Stimulated activated CD4-positive, alpha-beta T cell treated with anti-CD3 and anti-CD28 coated beads, Interleukin-4, amount 100 ng/mL, for 24 hours (primary cell): ENCODE measurements at places on chromosomes 1 and 21.
A peak's percentile ranks its signal among the peaks of the same experiment; 100 is the strongest.

GRCh38 chr1:94949681-94950661 is 23.1 kb upstream of the CNN3 start:
- no peak for DNase-seq

DNA sequence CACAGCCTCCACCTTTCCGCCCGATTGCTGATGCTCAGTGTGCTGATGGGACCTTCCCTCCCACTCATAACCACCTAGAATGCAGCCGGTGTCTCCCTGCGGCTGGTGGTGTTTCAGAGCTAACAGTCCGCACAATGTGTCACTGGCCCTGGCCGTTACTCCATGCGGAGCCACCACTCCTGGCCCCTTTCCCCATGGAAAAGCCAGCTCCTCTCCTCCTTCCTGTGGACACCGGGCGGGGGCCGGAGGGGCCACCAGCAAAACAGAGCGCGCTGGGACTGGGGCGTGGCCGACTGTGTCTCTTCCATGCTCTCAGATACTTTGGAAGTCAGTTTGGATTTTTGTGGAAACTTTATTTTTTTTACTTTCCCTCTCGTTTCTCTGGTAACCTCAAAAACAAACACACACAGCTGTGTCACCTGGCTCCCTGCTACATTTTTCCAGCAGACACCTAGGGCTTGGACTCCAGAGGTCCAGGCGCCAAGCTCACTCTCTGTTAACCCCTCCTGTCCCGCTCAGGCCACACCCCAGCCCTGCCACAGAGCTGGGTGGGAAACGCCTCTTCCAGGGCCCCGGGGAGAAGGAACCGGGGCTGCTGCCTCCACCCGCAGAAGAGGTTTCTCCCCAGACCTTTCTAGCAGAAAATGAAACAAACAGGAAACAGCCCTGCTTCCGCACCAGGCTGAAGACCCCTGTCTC is 32.5 kb upstream of the COL6A2 start:
- DNase-seq = no peak

- no peak for DNase-seq
Measured at GRCh38 chr1:90823686-90824085, 106.6 kb upstream of the BARHL2 start.

DNA sequence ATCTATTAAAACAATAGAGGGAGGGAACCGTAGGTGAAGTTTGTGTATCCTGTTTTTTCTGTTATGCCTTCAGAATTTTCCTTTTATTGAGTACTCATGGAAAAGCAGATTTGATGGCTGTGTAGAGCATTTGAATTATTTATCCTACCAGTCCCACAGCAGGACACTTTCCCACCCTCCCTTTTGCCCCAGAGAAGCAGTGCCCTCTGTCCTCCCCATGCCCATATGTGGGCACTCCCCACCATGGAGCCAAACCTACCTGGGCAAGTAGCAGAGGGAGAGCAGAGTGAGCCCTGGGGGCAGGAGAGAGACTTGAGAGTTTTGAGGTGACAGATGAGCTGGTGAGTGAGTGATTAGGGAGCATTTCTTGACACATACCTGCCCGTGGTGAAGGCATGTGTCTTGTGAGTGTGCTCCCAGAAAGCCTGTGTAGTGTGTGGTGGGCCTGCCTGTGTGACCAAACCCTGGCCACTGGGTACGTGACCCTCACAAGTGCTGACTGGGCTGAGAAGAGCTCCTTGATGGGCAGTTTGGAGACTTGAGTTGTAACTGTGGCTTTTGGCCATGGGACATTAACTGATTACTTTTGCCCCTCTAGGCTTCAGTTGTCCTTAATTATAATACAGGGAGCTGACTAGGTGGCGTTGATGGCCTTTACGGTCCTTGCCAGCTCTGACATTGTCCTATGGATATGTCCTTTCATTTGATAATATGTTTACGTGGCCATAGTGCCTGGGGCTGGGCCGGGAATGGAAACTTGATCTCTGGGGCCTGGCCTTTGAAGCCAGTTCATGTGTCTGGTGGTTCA is 3.6 kb downstream of the PSEN2 start:
- DNase-seq = no peak

DNA sequence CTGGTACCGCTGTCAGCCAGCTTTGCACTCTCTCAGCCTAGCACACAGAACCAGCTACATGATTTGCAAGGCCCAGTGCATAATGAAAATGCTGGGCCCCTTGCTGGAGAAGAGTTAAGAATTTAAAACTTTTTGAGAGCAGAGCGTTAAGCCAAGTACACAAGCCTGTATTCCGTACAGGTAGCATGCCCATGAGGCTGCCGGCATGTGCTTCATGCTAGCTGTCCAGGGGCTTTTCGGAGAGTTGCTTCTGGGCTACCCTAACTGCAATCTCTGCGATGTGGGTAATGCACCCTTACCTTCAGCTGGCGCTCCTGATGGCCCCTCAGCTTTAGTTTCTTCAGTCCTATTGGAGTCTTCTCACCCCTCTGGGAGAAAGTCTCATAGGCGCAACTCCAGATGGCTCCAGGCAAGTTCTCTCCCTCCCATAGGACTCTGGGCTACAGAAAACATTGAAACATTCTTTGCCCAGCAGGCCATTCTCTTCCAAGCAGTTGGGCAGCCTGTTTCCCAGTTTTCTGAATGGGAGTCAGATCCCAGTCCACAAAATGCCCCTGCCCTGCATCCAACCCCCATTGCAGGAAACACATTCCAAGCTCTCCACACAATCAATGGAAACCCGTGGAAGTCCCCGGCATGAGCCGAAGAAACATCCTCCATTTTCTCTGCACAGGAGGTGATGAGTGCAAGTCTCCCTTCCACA is 5.7 kb upstream of the AKT3 start:
- no peak for DNase-seq

GRCh38 chr1:157203166-157203565 is 65.0 kb upstream of the ETV3 start:
- DNase-seq = no peak

DNA sequence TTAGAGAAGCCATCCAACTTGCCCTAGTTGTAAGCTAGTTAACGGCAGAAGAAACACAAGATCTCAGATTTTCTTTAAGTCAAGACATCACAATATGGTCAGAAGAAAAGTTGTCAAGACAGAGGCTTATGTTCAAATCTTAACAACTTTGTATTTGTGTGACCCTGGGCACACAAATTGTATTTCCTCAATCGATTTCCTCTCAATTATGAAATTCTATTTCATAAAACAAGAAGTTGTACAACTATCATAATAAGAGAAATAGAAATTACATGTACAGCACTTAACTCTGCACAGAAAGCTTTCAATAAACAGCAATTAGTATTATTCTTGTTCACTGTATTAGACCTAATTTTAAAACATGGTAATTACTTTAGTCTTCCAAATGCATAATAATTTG is 62.9 kb upstream of the SDC3 start:
- no peak for DNase-seq

GRCh38 chr1:64061430-64062104 is 141.9 kb upstream of the UBE2U start:
- no peak for DNase-seq

DNA sequence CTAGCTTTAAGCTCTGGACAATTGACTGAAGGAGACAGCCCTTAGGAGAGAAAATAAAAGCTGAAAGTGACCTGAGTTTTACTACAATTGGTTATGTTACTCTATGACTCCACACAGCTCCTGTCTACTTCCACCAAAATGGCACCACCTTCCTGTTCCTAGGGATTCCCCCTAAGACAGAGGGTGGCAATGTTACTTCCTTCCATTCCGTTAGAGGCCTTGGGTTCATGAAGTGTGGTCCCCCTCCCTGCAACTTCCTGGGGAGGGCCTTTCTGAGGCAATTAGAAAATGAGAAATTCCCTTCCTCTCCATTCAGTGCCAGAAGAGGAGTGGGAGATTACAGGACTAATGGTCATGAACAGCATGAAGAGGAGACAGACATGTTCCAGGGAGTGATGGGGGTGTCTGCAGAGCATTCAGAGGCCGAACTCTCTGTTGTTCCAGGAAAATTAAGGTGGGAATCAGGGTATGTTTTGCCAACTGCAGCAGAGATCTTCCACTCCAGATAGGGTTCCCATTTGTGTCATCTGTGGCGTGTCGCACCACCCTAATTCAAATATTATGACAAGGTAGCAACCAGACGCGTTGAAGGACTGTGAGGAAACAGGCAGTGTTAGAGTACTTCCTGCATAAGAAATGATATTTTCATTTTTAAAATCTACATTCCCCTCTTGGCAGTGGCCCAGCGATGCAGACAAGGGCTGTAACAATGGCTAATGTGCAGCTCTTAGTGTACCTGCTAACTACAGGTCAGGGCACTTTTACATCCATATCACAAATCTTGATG is 53.1 kb upstream of the TRIM67 start:
- no peak for DNase-seq

GRCh38 chr1:190104961-190105360 is 372.7 kb downstream of the BRINP3 start:
- DNase-seq = no peak

DNA sequence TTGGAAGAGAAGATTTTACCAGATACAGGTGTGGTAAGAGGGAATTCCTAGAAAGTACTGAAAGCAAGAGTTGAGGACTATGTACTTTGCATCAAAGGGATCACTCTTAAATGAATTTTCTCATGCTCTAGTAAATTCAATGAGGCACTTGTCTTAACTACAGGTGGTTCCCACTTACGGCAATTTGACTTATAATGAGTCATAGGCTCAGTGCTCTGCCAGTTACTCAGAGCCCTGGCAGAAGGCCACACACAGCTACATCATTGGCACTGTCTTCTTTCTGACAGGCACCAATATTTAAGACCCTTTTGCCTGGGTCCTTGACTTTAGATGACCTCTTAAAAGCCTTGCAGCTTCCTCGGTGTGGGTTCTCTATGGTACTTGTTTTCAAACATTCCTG is 15.9 kb upstream of the ADAMTS5 start:
- no peak for DNase-seq

GRCh38 chr1:183093786-183094298 is 70.6 kb downstream of the LAMC1 start:
- no peak for DNase-seq

GRCh38 chr1:200228081-200228480 is 181.8 kb downstream of the ZNF281 start:
- DNase-seq = no peak

GRCh38 chr21:36988536-36988935 is 18.0 kb upstream of the RIPPLY3 start:
- DNase-seq = no peak

DNA sequence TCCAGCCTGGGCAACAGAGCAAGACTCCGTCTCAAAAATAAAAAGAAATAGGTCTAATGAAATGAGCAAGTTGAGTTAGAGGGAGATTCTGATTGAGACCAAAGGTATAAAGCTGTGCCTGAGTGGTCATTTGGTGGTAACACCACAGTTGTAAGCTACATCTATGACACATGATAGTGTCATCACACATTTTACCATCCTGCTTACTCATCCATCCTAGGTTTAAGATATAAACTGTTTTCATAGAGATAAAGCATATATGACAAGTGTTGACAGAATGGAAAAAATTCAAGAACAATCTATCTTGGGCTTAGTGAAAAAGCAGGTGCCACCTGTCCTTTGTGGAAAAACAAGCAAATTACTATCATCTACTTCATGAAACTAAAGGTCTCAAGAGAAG is 7.1 kb upstream of the CFAP141 start:
- peak; percentile 8 for DNase-seq

- no peak for DNase-seq
Measured at GRCh38 chr1:213987927-213988506, at the start of gene PROX1. PROX1 (plus strand) TSS chr1:213987973; CDS start chr1:213996536, 8,563 bp downstream.

- DNase-seq = no peak
Measured at GRCh38 chr1:81221564-81221963, 579.2 kb upstream of the ADGRL2 start.

DNA sequence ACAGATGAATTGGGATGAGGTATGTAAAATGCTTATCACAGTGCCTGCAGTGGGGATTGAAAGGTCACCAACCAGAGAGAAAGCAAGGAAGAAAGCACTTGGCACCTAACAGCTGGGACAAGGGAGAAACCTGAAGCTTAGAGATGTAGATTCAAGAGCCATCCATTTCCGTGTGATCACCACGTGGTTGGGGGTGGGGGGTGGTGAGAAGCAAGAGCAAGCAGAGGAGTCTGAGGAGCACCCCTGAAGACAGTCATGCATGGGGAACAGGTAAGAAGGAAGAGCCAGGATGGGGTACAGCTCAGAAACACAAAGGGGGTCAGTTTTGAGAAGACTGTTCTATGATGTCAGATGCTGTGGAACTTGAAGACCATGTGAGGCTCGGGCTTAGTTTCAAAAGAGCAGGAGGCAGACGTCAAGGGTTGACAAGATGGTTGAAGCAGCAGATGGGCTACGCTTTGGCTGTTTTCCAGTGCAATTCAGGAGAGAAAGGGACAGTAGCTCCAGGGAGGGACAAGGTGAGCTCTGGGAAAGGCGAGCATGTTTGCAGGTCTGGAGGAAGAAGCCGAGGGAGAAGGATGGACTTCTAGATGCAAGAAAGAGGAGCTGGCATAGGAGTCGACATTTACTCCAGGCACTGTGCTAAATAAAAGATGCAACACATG is 17.4 kb downstream of the KANK4 start:
- no peak for DNase-seq

DNA sequence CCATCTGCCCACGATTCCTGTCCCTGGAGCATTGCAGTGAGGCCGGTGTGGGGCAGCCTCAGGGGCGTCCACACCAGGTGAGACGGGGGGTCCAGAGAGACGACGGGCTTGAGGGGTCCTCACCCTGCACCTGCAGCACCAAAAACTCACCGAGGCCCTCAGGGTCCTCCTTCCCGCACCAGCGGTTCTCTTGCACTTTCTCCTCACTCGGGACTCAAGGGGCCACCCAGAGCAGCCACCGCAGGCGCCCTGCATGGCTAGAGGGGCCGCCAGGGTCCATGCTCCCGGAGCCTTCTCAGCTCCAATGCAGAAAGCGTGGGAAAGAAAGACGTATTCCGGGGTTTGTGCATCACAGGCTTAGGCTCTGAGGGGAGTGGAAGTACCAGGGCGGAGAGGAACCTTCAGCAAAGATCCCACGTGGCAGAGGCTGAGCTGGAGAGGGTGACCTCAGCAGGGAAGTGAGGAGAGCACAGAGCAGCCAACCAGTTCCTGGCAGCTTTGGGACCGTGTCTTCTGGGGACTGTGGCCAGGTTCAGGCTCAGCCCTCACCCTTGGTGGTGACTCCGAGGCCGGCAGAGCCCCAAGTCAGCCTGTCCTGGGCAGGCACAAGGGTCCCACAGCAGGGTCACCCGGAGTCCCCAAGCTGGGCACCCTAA is 19.5 kb upstream of the COL6A2 start:
- DNase-seq = no peak
